T-helper 17 cell (primary cell): ENCODE measurements at places on chromosomes 7 and 10.

- DNase-seq: no peak
Observed at GRCh38 chr10:128907155-128907941, 559.7 kb upstream of the MGMT start.

GRCh38 chr10:6045314-6045848 lies 16.8 kb downstream of the IL2RA start:
- DNase-seq: no peak

DNA sequence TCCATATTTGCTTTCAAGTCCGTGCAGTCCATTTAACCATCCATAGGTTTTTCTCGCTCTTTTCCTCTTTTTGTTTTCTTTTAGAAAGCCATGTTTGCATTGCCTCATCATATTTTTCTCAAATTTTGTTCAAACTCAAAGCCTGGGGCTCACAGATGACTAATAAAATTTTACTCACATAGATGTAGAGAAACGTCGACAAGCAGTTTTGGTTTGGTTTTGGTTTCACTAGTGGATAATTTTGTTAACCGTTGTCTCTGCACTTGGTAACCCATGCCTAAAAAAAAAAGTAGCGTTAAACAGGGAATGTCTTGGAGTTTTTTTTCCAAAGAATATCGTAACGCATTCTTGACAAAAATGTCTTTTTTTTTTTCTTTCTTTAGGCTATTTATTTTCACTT lies 344.2 kb upstream of the GALNT17 start:
- no peak for DNase-seq

- DNase-seq: no peak
Observed at GRCh38 chr7:54145716-54146115, 396.5 kb upstream of the VSTM2A start.

DNA sequence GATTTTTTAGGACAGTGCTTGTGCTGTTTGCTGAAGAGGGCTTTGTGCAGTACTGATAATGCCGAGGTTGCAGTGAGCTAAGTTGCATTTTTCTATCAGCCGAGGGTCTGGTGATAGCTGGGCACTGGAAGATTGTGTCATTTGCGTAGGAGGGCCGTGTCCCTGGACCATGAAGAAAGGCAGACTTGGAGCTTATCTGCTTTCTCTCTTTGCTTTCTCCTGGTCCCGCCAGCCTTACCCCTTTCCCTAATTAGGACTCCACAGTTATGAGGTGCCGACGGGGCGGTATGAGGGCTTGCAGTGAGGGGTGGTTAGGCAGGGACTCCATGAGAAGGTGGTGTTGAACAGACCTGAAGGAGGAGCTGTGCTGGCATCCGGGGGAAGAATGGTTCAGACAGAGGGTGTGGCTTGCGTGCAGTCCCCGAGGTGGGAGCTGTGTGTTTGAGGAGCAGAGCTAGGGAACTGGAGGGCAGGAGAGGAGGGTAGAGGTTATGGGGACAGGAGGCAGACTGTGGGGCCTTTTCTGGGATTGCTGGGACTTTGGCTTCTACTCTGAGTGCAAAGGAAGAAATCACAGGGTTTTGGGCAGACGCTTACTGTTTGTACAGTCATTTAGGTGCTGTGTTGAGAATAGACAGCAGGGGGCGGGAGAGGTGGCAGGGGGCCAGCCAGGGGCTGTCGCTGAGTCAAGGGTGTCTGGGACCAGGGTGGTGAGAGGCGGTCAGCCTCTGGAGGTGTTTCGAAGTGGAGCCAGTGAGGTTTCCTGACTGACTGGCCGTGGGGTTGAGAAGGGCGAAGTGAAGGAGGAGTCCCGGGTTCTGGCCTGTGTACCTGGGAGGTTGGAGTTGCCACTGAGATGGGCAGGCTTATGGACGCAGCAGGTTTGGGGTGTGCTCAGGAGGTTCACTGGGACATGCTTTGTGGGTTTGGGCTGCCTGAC lies 43.4 kb downstream of the PRF1 start:
- peak; percentile 44 for DNase-seq

DNA sequence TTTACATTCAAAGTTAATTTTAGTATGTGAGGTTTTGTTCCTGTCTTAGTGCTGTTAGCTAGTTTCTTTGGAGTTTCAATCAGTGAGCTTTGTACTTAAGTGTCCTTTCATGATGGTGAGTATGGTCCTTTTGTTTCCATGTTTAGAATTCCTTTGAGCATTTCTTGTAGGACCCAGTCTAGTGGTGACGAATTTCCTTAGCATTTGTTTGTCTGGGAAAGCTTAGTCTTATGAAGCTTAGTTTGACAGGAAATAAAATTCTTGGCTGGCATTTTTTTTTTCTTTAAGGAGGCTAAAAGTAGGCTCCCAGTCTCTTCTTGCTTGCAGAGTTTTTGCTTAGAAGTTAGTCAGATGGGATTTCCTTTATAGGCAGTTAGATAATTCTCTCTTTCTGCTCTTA lies 209.2 kb upstream of the SEMA3C start:
- no peak for DNase-seq

GRCh38 chr10:62594093-62594520 lies 210.4 kb upstream of the ADO start:
- peak; percentile 16 for DNase-seq

GRCh38 chr7:84291756-84292155 lies 97.2 kb upstream of the SEMA3A start:
- DNase-seq: no peak
